Naive B cell (primary cell): ENCODE measurements at places on chromosomes 4 and X. TPM values are rescaled to one million over a fixed set of nuclear protein-coding genes. Genes with fewer than 3 reads are reported as not detected.

The EDA2R gene
- 0.42 TPM for polyA plus RNA-seq

DNA sequence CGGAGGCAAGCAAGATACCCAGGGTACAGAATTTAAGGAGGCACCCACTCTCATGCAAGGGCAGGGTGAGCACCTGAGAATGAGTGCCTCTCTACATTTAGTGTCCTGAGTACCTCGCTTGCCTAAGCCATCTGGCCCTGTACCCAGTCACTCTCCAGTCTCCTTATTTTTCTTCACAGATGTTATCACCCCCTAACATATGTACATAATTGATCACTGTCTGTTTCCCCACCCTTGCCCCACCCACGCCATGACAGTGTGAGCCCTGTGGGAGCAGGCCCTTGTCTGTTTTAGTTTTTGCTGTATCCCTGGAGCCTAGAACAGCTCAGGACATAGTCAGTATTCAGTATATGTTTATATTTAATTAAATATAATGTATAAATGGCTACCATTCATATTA, 113.6 kb downstream of the SPRY1 start:
- no peak overlapping the region for H3K4me3 ChIP-seq
- no peaks in the 10 kb centered on the region for H3K27me3 ChIP-seq
- H3K27ac ChIP-seq, result no peak overlapping the region
- peaks cover 19% of the 10 kb centered on the region for H3K4me1 ChIP-seq
- no peaks in the 10 kb centered on the region for H3K36me3 ChIP-seq
- DNase-seq, result no peak

GRCh38 chr4:23348789-23349498, 540.9 kb downstream of the PPARGC1A start:
- H3K4me1 ChIP-seq, result no peaks in the 10 kb centered on the region
- H3K4me3 ChIP-seq, result no peak overlapping the region
- DNase-seq, result no peak
- H3K27me3 ChIP-seq, result no peaks in the 10 kb centered on the region
- no peak overlapping the region for H3K27ac ChIP-seq

GRCh38 chrX:51158231-51158630, 174.4 kb upstream of the NUDT10 start:
- no peak for DNase-seq
- no peaks in the 10 kb centered on the region for H3K36me3 ChIP-seq
- H3K27ac ChIP-seq, result no peak overlapping the region
- no peak overlapping the region for H3K4me3 ChIP-seq
- no peaks in the 10 kb centered on the region for H3K4me1 ChIP-seq

The KCNIP4 gene
- 0.22 TPM for polyA plus RNA-seq

DNA sequence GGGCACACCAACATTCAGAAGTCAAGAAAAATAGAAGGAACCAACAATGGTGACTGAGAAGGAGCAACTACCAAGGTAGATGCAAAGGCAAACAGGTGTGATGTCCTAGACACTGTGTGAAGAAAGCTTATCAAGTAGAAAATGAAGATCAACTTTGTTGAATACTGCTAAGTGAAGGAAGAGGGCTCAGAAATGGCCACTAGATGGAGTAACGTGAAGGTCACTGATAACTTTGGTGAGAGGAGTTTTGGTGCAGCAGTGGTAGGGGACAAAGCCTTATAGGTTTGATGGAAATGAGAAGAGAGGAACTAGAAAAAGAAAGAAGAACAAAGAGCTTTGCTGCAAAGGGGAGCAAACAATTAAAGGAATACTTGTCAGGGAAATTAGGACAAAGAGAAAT, 23.5 kb downstream of the OTC start:
- H3K4me1 ChIP-seq, result no peaks in the 10 kb centered on the region
- DNase-seq, result no peak
- H3K4me3 ChIP-seq, result no peak overlapping the region
- no peaks in the 10 kb centered on the region for H3K27me3 ChIP-seq
- no peak overlapping the region for H3K27ac ChIP-seq

GRCh38 chr4:145183023-145183422, 2.6 kb upstream of the OTUD4 start:
- H3K4me3 ChIP-seq, result peak overlapping the region; percentile 44
- no peak for DNase-seq
- peaks cover 30% of the 10 kb centered on the region for H3K4me1 ChIP-seq

The NAT8L gene
- polyA plus RNA-seq, result not detected

DNA sequence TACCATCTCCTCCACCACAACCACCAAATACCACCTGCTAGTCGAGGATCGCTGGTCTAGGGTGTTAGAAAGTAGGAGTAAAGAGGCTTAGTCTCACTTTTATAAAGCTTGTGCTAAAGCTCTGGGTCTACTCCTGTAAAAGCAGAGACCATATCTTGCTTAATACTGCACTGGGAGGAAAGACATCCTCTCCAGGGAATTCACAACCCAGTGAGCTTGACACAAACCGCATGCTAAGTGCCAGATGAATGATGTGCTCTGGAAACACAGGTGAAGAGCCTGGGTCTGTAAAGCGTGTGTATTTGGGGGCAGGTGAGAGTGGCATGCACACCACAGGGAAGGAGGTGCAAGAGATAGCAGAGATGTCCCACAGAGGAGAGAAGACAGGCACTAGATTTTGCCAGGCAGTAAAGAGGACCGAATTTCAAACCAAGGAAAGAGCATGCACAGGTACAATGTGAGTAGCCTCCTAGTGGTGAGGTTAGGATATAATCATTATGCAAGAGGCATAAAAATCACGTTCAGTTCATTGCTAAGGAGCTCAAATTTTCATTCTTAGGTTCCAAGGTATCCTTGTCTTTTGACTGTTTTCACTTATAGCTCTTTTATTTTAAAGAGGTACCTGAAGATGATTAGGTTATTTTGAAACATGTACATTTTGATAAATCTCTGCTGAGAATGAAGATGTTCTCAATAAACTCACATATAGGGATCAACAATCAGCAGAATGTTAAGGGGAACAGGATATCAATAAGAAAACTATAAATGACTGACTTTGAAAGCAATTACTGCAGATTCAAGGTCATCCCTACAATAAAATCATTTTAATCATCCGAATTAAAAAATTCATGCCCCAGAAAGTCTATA, 20.7 kb downstream of the TAPT1 start:
- H3K36me3 ChIP-seq, result peaks cover 18% of the 10 kb centered on the region
- peak overlapping the region; percentile 62 for H3K4me3 ChIP-seq

DNA sequence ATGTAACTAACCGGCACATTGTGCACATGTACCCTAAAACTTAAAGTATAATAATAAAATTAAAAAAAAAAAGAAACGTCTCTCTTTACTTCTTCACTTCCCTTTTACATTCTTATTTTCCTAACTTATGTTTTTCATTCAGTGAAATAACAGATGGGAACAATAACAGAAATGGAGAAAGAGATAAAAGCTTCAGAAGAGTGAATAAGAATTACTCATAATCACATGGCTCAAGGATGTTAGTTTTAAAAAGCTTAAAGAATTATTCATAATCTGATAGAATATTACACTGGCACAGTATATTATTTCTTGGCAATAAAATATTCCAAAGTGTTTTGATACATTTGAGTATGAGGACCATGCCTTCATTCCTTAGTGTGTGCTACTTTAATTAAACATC, 175.6 kb downstream of the COL25A1 start:
- no peaks in the 10 kb centered on the region for H3K4me1 ChIP-seq
- H3K27ac ChIP-seq, result no peak overlapping the region

- no peak overlapping the region for H3K4me3 ChIP-seq
- no peaks in the 10 kb centered on the region for H3K27me3 ChIP-seq
- H3K27ac ChIP-seq, result no peak overlapping the region
- no peaks in the 10 kb centered on the region for H3K36me3 ChIP-seq
- no peak for DNase-seq
- H3K4me1 ChIP-seq, result no peaks in the 10 kb centered on the region
Measured at GRCh38 chr4:98677799-98678198, 19.4 kb upstream of the TSPAN5 start.

The HSFX3 gene
- polyA plus RNA-seq, result not detected

- no peaks in the 10 kb centered on the region for H3K4me1 ChIP-seq
- H3K36me3 ChIP-seq, result no peaks in the 10 kb centered on the region
- H3K27ac ChIP-seq, result no peak overlapping the region
- no peaks in the 10 kb centered on the region for H3K27me3 ChIP-seq
- no peak overlapping the region for H3K4me3 ChIP-seq
Measured at GRCh38 chrX:146054311-146054710, 236.7 kb downstream of the SLITRK2 start.

DNA sequence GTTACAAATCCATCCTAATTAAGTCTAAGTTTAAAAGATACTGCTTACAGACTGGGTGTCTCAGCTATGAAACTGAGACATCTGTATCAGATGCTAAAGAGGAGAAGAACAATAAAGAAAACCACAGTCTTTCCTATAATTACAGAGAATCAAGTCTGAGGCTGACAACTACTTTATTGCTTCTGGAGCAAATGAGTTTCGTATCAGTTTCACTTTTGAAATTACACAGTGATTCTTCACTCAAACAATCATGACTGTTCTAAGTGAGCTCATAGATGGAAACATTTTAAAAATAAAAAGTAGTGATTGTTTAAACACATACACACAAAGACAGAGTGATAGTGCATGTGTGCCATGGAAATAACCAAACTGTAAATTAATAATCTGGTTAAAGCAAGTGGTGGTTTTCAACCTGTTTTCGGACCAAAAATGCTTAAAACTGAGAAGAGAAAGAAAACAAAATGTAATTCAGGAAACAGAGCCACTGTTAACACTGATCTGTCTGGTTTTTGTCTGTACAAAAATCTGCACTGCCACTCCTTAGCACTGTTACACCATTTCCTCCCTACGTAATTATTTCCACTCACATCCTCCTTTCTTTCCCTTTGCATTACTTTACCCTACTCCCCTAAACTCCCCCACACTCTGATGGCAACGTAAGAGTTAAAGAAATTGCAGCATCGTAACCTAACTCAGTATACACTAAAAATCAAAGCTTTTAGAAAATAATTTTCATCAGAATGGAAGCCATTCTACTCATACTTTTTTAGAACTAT, 12.5 kb downstream of the RFC1 start:
- DNase-seq, result peak; percentile 40
- peak overlapping the region; percentile 91 for H3K27ac ChIP-seq
- H3K4me3 ChIP-seq, result peak overlapping the region; percentile 80
- H3K36me3 ChIP-seq, result peaks cover 18% of the 10 kb centered on the region

The CFP gene
- 0.70 TPM for polyA plus RNA-seq

GRCh38 chr4:77012726-77013125, 63.1 kb downstream of the CCNI start:
- no peak for DNase-seq
- H3K4me1 ChIP-seq, result peaks cover 12% of the 10 kb centered on the region
- H3K36me3 ChIP-seq, result peaks cover 9% of the 10 kb centered on the region
- no peaks in the 10 kb centered on the region for H3K27me3 ChIP-seq

GRCh38 chrX:48936429-48937053, 17.7 kb upstream of the PIM2 start:
- DNase-seq, result no peak
- H3K27ac ChIP-seq, result peak overlapping the region; percentile 99
- H3K4me3 ChIP-seq, result peak overlapping the region; percentile 82
- H3K27me3 ChIP-seq, result no peaks in the 10 kb centered on the region
- H3K36me3 ChIP-seq, result peaks cover 3% of the 10 kb centered on the region

GRCh38 chr4:119124352-119124751, 11.3 kb upstream of the MYOZ2 start:
- H3K36me3 ChIP-seq, result no peaks in the 10 kb centered on the region
- no peaks in the 10 kb centered on the region for H3K4me1 ChIP-seq
- H3K27ac ChIP-seq, result peak overlapping the region; percentile 34
- no peaks in the 10 kb centered on the region for H3K27me3 ChIP-seq
- no peak for DNase-seq

DNA sequence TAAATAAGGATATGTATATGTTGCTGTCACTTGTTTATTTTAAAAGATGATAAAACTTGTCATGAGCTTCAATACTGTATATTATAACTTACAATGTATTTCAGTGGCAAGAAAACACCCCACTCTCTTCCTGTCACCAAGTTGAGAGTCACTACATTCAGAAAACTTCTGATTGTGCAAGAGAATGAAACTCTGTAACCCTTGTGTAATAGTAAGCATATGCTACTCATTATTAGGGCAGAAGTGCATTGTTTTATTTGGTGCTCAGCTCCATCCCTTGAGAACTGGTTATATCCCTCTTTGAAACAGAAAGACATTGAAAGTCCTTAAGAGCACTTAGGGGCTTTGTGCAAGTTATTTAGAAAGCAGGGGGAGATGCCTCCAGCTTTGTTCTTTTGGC, 594.5 kb downstream of the ARAP2 start:
- no peak for DNase-seq
- no peak overlapping the region for H3K4me3 ChIP-seq
- H3K27ac ChIP-seq, result no peak overlapping the region
- H3K4me1 ChIP-seq, result no peaks in the 10 kb centered on the region
- H3K27me3 ChIP-seq, result no peaks in the 10 kb centered on the region

The GATB gene
- 10.4 TPM for polyA plus RNA-seq

- H3K4me1 ChIP-seq, result no peaks in the 10 kb centered on the region
- H3K27ac ChIP-seq, result no peak overlapping the region
- no peaks in the 10 kb centered on the region for H3K27me3 ChIP-seq
- H3K4me3 ChIP-seq, result no peak overlapping the region
- H3K36me3 ChIP-seq, result no peaks in the 10 kb centered on the region
- DNase-seq, result no peak
Measured at GRCh38 chr4:35725131-35725530, 519.2 kb downstream of the ARAP2 start.

DNA sequence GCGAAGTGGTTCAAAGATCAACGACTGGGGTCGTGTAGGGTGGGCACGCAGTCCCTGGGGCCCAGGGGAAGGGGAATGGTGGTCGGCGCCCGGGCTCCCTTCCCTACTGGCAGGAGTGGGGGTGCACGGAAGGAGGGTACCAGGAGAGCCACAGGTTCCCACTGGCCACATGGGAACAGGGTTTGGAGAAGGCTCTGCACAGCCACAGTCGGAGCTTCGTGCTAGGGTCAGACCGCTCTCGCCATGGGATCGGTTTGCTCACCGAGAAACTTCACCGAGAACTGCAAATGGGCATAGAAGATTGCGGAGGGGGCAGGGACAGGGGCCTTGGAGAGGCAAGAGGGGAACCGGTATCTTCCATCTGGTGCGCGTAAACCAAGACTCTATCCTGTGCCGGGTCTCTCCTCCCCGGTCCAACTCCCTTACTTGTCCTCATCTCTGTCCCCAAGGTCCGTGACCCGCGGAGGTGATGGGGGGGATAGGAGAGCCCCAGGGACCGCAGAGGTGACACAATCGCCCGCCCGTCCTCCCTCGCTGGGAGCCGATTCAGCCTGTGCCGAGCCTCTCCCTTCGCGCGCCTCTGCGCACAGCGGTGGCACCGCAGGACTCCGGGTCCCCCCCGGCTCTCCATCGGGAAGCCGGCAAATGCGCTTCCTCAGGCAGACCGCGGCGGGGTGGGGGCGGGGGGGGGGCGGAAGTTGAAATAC, 1.0 kb downstream of the SCD5 start:
- peaks cover 15% of the 10 kb centered on the region for H3K4me1 ChIP-seq
- peak overlapping the region; percentile 87 for H3K4me3 ChIP-seq
- H3K27ac ChIP-seq, result no peak overlapping the region
- DNase-seq, result no peak
- peaks cover 50% of the 10 kb centered on the region for H3K27me3 ChIP-seq

- H3K4me3 ChIP-seq, result no peak overlapping the region
- H3K27me3 ChIP-seq, result no peaks in the 10 kb centered on the region
- peaks cover 24% of the 10 kb centered on the region for H3K36me3 ChIP-seq
- DNase-seq, result no peak
Measured at GRCh38 chrX:118595501-118596042, 100.0 kb downstream of the DOCK11 start.
